ENCODE measurements at places on chromosomes 7 and 10. TPM values are rescaled to one million over a fixed set of nuclear protein-coding genes. Genes with fewer than 3 reads are reported as not detected.

- no peaks in the 10 kb centered on the region for H3K4me1 ChIP-seq
- H3K4me3 ChIP-seq = no peak overlapping the region
- H3K36me3 ChIP-seq = no peaks in the 10 kb centered on the region
- H3K27ac ChIP-seq = no peak overlapping the region
- no peaks in the 10 kb centered on the region for H3K27me3 ChIP-seq
These were observed 611.8 kb downstream of the SORCS3 start for GRCh38 chr10:105252911-105253310.

DNA sequence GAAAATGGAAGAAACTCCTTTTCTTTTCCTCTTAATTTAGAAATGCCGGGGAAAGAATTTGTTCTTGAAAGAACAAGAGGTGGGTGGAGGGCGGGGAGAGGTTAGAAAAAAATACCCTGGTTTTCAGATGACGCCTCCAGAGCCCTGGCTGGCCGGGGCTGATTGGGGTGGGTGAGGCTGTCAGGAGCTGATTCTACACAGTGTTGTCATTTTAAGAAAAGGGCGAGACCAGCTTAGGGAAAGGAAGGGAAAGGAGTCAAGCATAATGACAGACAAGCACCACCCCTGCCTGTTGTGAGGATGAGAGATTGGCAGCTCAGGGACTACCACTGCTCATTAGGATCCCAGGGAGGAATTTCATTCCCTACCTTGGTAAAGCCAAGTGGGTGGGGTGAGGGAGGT, 9.9 kb upstream of the FAM180A start:
- H3K4me1 ChIP-seq = peaks cover 5% of the 10 kb centered on the region
- no peaks in the 10 kb centered on the region for H3K27me3 ChIP-seq
- H3K27ac ChIP-seq = peak overlapping the region; percentile 86
- H3K4me3 ChIP-seq = peak overlapping the region; percentile 38

The CHAT gene
- total RNA-seq = not detected

The CCDC172 gene
- total RNA-seq = not detected

The SVIL gene
- total RNA-seq = 106 TPM

The LIPN gene
- 1.0 TPM for total RNA-seq

GRCh38 chr10:97332591-97333350, 1.8 kb downstream of the FRAT2 start:
- DNase-seq = no peak
- H3K27ac ChIP-seq = peak overlapping the region; percentile 88
- peaks cover 18% of the 10 kb centered on the region for H3K36me3 ChIP-seq
- peak overlapping the region; percentile 81 for H3K4me3 ChIP-seq
- no peaks in the 10 kb centered on the region for H3K27me3 ChIP-seq
- H3K4me1 ChIP-seq = peaks cover 56% of the 10 kb centered on the region

The FGFR2 gene
- 58.7 TPM for total RNA-seq

DNA sequence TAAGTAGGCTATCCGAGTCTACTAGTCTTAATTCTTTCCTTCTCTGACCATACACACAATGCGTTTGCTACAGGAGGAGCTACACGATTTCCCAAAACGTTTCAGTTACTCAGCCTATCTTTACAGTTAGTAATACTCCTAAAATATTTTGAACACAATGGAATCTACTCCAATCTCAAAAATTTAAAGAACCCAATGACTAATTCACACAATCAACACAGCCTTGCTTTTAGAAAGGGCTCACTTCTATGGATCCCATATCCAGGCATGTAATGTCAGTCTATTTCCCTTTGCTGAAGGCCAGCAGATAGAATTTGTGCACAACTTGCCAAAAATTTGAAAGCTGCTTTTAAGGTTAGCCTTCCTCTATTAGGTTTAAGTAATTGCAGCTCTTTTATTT, 107.2 kb downstream of the VPS41 start:
- no peaks in the 10 kb centered on the region for H3K27me3 ChIP-seq
- H3K4me1 ChIP-seq = no peaks in the 10 kb centered on the region
- DNase-seq = no peak
- no peak overlapping the region for H3K4me3 ChIP-seq
- H3K27ac ChIP-seq = no peak overlapping the region

- no peak overlapping the region for H3K4me3 ChIP-seq
- H3K27ac ChIP-seq = no peak overlapping the region
- no peaks in the 10 kb centered on the region for H3K27me3 ChIP-seq
- DNase-seq = no peak
These were observed 521.4 kb upstream of the GHITM start for GRCh38 chr10:83617692-83618545.

GRCh38 chr7:116809636-116810266, 52.6 kb upstream of the CAPZA2 start:
- H3K27me3 ChIP-seq = no peaks in the 10 kb centered on the region
- no peak overlapping the region for H3K4me3 ChIP-seq

The WEE2 gene
- total RNA-seq = not detected

DNA sequence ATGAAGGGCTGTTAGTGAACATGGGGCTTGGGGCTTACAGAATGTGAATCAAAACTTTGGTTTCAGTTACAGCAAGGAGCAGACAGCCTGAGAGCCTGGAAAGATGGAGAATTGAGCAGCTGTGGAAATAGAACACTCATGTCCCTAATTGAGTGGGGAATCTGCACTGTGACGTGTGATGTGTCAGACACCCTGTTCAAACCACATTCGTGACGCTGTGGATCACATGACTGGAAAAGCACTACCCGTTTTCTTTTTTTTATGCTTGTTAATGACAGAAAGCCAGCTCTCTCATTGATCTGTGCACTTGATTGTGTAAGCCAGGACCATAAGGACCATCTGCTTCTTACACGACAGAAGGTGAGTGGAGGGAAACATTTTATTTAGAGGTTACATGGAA, 15.1 kb upstream of the TBX20 start:
- no peak overlapping the region for H3K27ac ChIP-seq
- H3K36me3 ChIP-seq = no peaks in the 10 kb centered on the region
- H3K4me3 ChIP-seq = no peak overlapping the region
- no peak for DNase-seq

The MRPS24 gene
- total RNA-seq = 61.5 TPM

The FGFBP3 gene
- total RNA-seq = 0.81 TPM

- H3K27ac ChIP-seq = no peak overlapping the region
- no peaks in the 10 kb centered on the region for H3K4me1 ChIP-seq
- no peak for DNase-seq
These were observed 54.5 kb downstream of the UBE3C start for GRCh38 chr7:157193274-157193673.

GRCh38 chr7:154698726-154699291, 304.1 kb downstream of the PAXIP1 start:
- DNase-seq = no peak
- H3K36me3 ChIP-seq = no peaks in the 10 kb centered on the region
- H3K27me3 ChIP-seq = no peaks in the 10 kb centered on the region
- no peaks in the 10 kb centered on the region for H3K4me1 ChIP-seq
- H3K4me3 ChIP-seq = no peak overlapping the region

- no peaks in the 10 kb centered on the region for H3K4me1 ChIP-seq
- no peaks in the 10 kb centered on the region for H3K36me3 ChIP-seq
- H3K27ac ChIP-seq = no peak overlapping the region
- DNase-seq = no peak
- no peak overlapping the region for H3K4me3 ChIP-seq
These were observed 348.3 kb downstream of the GPR158 start for GRCh38 chr10:25522946-25523608.

The BLNK gene
- total RNA-seq = 8.8 TPM

DNA sequence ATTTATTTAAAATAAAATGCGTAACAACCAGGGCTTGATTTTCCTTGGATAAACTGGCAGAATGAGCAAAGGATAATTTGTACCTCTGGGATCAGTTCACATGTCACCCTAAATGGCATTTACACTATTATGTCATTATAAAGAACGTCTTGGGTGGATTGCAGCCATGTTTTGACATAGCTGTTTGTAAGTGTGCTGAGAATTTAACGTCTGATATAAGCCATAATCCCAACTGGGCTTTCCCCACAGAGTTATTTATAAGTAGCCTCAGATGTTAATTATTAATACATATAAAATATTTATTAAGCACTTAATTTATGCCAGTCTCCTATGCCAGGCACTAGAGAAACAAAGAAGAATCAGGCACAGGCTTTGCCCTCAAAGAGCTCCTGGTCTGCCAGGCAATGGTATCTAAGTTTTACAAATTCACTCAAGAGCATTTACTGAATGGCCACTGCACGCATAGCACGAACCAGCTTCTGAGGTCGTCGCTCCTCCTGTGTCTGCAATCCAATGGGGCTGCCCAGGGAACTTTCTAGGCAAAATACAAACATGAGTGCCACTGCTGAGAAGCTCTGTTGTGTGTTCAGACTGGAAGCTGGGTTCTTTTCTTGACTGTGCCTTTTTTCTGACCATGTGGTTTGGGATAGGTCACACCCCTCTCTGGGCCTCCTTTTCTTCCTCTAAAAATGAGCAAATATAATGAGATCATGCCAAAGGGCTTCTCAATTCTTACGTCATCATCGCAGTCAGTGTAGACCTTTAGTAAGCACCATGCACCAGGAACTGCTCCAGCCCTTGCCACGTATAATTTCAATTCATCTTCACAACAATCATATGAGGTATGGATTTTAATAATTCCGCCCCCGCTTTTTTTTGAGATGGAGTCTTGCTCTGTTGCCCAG, 11.3 kb upstream of the CTBP2 start:
- no peak overlapping the region for H3K27ac ChIP-seq
- no peak for DNase-seq
- H3K27me3 ChIP-seq = peaks cover 9% of the 10 kb centered on the region
- H3K4me1 ChIP-seq = no peaks in the 10 kb centered on the region
- no peaks in the 10 kb centered on the region for H3K36me3 ChIP-seq
- H3K4me3 ChIP-seq = no peak overlapping the region

GRCh38 chr7:121329191-121330052, 622 bp downstream of the WNT16 start:
- H3K36me3 ChIP-seq = no peaks in the 10 kb centered on the region
- no peak overlapping the region for H3K27ac ChIP-seq
- H3K4me3 ChIP-seq = peak overlapping the region; percentile 30

The PIK3CG gene
- 15.7 TPM for total RNA-seq

DNA sequence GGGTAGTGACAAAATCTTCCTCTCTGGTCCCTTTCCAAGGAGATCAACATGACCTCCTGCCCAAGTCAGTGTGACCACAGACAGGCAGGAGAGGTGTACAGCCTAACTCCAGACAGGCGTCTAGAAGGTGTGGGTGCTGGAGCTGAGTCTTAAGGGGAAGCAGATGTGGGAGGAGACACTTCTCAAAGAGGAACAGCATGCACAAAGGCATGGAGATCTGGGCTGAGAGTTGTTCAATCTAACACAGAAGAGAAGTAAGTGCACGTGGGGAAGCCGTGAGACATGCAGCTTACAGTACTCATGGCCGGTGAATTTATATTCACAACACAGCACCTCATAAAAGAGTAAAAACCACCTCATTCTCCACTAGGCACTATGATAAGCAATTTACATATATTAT, 23.8 kb upstream of the GSDME start:
- DNase-seq = no peak
- H3K27me3 ChIP-seq = no peaks in the 10 kb centered on the region
- no peaks in the 10 kb centered on the region for H3K36me3 ChIP-seq
- no peak overlapping the region for H3K27ac ChIP-seq

DNA sequence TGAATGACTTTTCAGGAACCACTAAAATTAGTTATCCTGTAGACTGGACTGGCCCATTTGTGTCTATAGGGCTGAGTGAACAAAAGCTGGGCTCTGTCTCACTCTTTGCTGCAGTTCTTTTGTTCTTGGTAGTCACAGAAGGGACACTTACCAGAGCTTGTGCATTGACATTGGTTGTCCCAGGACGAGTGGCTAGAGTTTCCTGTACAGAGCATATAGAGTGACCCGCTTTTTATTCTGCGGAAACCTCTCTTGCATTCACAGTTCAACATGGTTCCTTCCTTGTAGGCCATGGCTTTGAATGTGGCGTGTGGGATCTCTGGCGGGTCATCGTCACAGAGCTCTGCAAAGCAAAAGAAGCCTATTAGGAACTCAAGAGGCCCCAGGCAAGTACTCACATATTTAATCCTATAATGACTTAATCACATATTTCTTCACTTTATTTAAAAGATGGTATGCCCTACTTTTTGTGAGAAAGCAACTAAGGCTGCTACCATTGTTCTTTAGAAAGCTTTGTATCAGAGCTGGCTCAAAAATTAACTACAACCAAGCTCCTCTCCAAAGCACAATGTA, 36.4 kb downstream of the IL2RA start:
- no peaks in the 10 kb centered on the region for H3K27me3 ChIP-seq
- H3K36me3 ChIP-seq = no peaks in the 10 kb centered on the region
- peaks cover 5% of the 10 kb centered on the region for H3K4me1 ChIP-seq

- H3K36me3 ChIP-seq = no peaks in the 10 kb centered on the region
- DNase-seq = peak; percentile 46
- no peak overlapping the region for H3K4me3 ChIP-seq
- H3K27me3 ChIP-seq = peaks cover 5% of the 10 kb centered on the region
- no peak overlapping the region for H3K27ac ChIP-seq
- H3K4me1 ChIP-seq = no peaks in the 10 kb centered on the region
These were observed 192.5 kb upstream of the PPP2R2D start for GRCh38 chr10:131708225-131708880.

DNA sequence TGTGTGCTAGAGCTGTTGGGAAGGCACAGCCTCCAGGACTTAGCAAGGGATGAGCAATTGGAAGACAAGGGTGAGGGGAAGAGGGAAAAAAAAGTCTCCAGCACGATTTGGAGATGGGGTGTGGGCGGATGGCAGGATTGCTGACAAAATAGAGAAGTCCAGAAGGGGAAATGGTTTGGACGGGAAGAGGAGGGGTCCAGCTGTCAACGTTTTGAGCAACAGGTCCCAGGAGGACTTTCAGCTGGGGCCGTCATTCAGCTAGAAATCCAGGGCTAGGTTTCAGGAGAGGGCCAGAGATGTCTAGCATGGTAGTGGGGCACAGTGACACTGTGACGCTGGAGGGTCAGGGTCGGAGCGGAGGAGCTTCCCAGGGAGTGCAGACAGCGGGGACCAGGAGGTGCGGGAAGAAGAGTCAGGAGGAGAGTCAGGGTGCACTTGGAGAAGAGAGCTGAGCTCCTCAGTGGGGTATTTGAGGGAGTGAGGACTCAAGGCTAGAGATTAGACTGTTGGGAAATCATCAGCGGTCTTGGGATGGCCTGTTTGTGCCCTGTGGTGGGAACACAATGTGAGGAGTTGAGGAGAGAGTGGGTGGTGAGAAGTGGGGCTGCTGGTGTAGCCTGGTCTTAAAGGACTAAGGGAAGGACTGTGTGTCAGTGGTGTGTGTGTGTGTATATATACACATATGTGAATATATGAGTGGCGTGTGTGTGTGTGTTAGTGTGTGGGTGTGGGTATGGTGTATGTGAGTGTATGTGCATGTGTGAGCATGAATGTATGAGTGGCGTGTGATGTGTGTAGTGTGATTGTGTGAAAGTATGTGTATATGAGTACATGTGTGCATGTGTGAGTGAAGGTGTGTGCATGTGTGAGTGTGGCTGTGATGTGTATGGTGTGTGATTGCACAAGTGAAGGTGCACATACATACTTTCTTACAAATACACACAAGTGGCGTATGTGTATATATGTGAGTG, 3.8 kb downstream of the ZYX start:
- peaks cover 51% of the 10 kb centered on the region for H3K4me1 ChIP-seq
- peak overlapping the region; percentile 99 for H3K27ac ChIP-seq
- H3K4me3 ChIP-seq = peak overlapping the region; percentile 98
- H3K27me3 ChIP-seq = no peaks in the 10 kb centered on the region
- peaks cover 45% of the 10 kb centered on the region for H3K36me3 ChIP-seq
- peak; percentile 68 for DNase-seq

All from upper lobe of right lung (tissue), 1 donor.